ENCODE measurements at places on chromosomes 2 and 18.

DNA sequence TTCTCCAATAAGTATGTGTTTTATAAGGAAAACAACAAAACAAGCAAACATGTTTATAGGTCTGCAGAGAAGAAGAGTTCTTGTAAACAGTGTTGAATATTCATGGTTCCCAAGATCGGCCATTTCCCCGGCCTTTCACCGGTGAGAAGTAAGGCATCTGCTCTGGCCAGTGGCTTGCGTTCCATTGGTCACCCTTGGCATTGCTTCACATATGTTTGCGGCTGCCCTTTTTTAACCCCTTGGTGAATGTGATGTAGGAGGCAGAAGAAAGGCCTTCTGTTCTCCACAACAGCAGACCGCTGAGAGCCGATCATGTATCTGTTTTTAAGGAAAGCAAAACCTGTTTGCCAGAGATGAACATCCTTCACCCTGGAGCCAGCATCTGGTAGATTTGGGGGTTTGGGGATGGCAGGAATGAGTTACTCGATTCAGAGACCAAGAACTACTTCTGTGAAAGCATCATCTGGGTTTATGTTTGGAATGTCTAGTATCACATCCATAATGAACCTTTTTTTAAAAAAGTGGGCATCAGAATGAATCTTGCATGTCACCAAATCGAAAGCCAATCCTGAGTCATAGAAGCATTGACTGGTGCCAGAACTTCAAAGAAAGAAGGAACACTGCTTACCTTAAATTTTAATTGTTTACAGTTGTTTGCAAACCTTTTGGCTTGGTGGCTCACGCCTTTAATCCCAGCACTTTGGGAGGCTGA lies 112.3 kb downstream of the AGAP1 start:
- no peak for DNase-seq

GRCh38 chr2:159124441-159124911 lies 156.0 kb downstream of the TANC1 start:
- DNase-seq, result no peak

DNA sequence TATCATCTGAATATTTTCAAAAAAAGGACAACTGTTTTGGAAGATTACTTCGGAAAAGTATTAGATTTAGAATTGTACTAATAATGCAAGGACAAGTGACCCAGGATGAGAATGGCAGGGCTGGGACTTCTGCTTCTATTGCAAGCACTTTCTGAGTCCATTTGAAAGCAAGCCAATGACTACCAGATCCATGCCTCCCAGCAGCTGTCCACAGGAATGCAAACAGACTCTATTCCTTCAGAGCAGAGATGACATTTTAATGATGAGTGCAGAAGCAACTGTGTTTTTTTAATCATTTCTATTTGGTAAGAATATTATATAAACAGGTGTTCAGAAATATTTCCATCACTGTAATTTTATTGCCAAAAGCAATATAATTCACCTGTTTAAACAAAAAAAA lies 456.7 kb downstream of the SOX11 start:
- DNase-seq, result no peak

GRCh38 chr2:236916651-236917050 lies 169.0 kb upstream of the COPS8 start:
- DNase-seq, result no peak

- DNase-seq, result no peak
Measured at GRCh38 chr2:218643751-218644310, 15.6 kb downstream of the ZNF142 start.

- DNase-seq, result no peak
Measured at GRCh38 chr2:185860321-185860720, 121.7 kb downstream of the FSIP2 start.

Measured in NCI-H446 treated with DMSO at 0.1 percent for 48 hours (cell line).